ENCODE measurements at places on chromosomes 3 and 15.

DNA sequence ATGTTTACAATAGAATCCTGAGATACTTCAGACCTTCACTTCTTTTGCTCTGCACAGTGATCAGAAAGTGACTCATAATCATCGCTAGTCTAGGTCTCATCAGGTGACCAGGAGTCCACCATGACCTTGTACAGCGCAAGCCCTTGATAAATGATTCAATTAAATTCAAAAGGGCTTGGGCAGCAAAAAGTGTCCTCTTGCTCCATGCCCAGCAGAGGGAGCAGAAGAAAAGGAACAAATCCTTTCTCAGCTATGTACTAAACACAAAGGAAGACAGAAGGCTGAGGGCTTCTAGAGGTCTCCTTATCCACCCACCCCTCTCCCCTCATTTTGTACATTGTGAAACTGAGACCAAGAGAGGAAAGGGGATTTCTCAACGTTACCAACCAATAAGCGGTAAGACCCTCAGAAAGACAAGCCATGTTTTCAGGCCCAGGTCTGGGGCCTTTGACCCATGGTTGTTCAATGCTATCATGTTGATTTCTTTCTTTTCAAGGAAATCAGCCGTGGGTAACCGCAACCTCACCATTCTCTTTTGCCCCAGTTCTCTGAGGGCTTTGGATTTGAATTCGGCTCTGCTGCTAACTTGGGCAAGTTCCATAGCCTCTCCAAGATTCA is 74.8 kb downstream of the AQP9 start:
- no peaks in the 10 kb centered on the region for H3K27me3 ChIP-seq
- H3K4me1 ChIP-seq: peaks cover 5% of the 10 kb centered on the region
- H3K27ac ChIP-seq: no peak overlapping the region
- peak; percentile 81 for DNase-seq
- H3K4me3 ChIP-seq: no peak overlapping the region

DNA sequence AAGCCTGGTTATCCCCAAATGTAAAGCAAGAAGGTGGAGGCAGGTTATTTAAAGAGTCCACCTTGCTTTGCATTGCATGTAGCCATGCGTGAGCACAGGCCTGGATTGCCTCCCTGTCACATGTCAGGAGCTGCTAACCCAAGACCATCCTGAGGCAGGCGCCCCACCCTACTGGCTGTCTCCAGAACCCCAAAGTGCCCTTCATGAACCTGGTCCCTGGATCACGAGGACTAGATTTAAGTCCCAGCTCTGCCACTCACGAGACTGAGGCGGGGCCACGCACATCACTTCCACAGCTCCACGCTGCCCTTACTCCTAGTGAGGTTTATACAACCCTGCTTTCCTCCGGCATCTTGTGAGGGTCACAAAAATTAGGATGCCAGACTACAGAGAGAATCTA is 17.6 kb downstream of the MRPL46 start:
- no peaks in the 10 kb centered on the region for H3K27me3 ChIP-seq
- peak; percentile 8 for DNase-seq
- no peak overlapping the region for H3K27ac ChIP-seq
- no peak overlapping the region for H3K4me3 ChIP-seq
- H3K4me1 ChIP-seq: no peaks in the 10 kb centered on the region

GRCh38 chr15:66241087-66241907 is 12.3 kb downstream of the MEGF11 start:
- H3K4me3 ChIP-seq: no peak overlapping the region
- no peaks in the 10 kb centered on the region for H3K36me3 ChIP-seq
- no peaks in the 10 kb centered on the region for H3K4me1 ChIP-seq

- H3K4me3 ChIP-seq: no peak overlapping the region
- peaks cover 30% of the 10 kb centered on the region for H3K4me1 ChIP-seq
- H3K36me3 ChIP-seq: no peaks in the 10 kb centered on the region
- DNase-seq: no peak
Observed at GRCh38 chr3:158101335-158102241, 4.6 kb downstream of the SHOX2 start.
